ENCODE measurements at places on chromosomes 2 and 18.

DNA sequence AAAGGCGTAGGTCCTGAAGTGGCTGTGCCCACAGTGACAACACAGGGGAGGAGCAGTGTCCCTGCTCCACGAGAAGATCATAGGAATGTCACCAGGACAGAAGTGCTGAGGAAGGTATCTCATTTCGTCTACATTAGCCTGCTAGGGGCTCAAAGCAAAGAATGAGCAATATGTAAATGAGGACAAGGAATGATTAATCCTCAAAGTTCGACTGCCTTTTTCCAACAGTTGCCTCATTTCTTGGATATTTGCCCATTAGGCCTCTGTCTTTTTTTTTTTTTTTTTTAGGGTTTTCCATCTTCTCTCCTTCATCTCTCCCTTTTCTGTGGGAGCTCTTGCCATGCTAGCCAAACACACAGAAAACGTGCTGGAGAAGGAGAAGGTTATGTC lies 105.2 kb upstream of the ARHGAP28 start:
- no peak for DNase-seq

DNA sequence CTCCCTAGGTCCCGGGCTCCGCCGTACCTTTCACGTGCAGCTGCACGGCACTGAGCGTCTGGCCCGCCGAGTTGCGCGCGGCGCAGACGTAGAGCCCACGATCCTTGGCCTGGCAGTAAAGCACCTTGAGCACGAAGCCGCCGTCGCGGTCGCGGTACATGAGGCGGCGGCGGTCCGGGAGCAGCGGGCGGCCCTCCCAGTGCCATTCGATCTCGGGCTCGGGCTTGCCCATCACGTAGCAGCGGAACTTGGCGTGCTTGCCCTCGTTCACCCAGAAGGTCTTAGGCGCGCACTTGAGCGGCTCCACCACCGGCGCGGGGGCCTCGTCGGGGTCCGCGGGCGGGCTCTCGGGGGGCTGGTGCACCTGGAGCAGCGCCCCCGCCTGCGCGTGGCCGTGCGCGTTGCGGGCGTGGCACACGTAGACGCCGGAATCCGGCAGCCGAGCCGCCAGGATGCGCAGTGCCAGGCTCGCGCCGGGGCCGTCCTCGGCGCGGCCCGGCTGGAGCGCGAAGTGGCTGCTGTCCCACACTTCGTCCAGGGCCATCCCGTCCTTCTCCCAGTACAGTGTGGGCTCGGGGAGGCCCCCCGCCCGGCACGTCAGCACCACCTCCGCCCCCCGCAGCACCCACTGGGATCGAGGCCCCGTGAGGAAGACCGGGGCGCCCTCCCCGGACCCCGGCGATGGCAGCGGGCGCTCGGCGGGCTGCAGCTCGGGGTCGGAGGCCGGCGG lies 980 bp downstream of the OBSL1 start:
- DNase-seq, result no peak

DNA sequence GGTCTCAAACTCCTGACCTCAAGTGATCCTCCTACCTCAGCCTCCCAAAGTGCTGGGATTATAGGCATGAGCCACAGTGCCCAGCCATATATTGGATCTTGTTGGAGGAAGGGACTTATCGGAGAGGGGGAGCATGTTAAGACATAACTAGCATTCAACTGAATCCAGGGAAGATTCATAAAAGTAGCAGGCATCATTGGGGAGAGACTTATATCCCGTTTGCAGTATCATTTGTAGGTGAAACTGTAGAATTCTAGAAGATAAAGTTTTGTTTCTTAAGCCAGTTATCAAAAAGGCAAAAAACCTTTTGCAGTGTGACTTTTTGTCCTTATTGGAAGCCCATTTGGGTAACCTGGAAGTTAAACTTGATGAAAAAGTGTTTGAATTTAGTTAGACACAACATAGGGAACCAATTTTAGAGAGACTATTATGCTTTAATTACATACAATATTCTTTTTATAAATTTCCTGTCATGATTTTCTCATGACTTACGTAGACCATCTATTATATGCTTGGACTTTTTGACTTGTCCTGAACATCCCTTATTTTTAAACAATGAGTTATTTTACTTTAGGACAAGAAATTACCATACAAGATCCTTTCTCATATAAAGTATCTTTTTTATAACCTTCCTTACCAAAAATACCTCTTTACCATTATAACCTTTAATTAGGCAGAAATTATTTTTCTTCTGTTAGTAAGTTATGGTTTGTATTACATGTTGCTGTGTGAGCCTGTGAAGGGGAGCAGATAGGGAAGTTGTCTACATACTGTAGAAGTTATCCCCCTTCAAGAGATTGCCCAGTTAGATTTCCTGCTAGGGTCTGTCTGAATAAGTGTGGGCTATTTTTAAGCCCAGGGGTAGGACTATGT lies 20.3 kb downstream of the RAB3GAP1 start:
- no peak for DNase-seq

GRCh38 chr2:84421791-84422190 lies 37.3 kb downstream of the SUCLG1 start:
- no peak for DNase-seq

DNA sequence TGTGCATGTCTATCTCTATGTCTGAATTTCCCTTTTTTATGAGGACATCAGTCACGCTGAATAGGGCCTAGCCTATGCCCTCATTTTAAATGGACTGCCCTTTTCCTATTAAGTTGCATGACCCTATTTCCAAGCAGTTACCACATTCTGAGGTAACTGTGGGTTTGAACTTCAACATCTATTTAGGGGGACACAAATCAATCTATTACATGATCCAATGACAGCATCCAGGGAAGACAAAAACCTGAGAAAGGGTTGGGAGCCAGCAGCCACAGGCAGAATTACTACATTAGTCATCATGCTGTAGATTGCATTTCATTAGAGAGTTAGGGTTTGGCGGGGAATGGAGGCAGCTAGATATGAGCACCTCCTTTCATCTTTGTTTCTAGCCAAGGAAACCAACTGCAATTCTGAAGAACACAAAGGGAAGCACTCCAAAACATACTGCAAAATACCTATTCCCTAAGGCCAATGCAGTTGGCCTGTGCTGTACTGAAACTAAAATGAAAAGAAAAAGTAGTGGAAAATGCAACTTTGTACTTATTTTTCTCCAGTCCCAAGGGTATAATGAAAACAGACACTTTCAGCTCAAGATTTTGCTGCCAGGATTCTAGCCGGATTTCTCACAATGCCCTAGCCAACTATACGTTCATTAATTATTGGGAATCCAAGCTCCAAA lies 40.4 kb upstream of the C1D start:
- DNase-seq, result no peak

DNA sequence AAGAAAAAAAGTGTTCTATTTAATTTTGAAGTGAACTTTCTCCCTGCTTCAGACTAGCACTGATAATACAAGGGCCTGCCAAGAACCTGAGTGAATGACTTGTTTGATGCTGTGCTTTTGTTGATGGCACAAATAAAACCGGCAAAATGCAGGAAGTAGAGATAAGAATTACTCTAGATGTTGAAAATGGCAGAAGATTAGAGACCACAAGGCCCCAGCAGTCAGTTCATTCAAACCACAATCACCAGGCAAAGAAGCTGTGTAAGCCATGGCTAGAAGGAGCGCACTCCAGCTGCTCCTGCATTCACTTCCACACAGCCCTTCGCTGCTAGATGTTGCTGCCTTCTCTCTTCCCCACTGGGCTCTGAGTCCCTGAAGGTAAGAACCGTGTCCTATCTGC lies 297.1 kb downstream of the AGPS start:
- DNase-seq, result no peak

DNA sequence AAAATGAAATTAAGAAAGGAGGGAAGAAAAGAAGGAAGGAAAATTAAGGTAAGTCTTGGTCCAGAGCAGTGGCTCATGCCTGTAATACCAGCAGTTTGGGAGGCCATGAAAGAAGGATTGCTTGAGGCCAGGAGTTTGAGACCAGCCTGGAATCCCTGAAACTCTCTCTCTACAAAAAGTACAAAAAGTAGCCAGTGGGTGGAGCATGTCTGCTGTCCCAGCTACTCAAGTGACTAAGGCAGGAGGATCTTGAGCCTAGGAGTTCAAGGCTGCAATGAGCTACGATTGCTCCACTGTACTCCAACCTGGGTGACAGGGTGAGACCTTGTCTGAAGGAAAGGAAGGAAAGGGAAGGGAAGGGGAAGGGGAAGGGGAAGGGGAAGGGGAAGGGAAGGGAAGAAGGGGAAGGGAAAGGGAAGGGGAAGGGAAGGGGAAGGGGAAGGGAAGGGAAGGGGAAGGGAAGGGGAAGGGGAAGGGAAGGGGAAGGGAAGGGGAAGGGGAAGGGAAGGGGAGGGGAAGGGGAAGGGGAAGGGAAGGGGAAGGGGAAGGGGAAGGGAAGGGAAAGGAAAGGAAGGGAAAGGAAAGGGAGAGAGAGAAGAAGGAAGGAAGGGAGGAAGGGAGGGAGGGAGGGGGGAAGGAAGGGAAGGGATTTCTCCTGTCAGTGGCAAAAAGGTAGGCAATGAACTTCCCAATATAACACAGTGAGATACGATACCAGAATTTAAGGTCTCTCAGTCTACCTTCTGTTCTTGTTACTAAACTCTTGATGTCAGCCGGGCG lies 412.8 kb downstream of the CMPK2 start:
- DNase-seq, result no peak

- no peak for DNase-seq
Measured at GRCh38 chr2:27751377-27751776, 20.1 kb upstream of the MRPL33 start.

- no peak for DNase-seq
Measured at GRCh38 chr2:215514516-215514915, 78.6 kb upstream of the FN1 start.

- no peak for DNase-seq
Measured at GRCh38 chr18:68494802-68495581, 219.9 kb downstream of the TMX3 start.

- no peak for DNase-seq
Measured at GRCh38 chr2:187545238-187545751, 8.9 kb downstream of the TFPI start.

DNA sequence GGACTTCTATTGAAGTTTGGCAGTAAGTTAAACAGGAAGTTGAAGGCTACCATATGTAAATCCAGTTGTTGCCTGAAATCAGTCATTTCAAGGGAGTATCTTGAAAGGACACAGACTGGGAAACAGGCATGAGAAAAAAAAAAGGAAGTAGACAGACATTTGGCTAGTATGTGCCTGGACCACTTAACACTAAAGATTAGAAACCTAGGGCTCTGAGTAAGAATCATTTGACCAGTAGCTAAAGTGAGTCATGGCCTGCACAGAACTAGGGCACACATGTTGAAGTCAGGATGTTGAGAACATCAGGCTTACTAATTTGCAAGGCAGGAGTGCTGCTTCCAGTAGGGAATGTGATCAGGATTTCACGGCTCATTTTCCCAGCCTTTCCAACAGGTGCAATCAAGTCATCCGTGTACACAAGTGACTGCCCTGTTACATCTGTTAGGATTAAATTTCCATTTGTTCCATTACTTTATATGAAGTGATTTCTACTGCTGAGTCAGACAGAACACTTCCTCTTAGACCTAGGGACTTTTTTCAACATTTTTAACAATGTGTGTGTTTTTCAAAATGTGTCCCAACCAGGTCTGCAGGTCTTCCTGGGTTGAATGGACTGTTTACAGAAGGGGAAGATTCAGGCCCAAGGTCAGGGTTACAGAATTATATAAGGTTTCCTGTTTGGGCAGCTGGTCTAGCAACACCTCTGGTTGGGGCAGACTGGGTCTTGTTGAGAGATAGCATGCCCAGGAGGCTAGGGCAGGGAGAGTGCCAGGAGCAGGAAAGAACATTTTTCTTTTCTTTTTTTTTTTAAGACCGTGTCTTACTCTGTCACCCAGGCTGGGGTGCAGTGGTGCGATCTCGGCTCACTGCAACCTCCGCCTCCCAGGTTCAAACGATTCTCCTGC lies 145.6 kb downstream of the TGIF1 start:
- no peak for DNase-seq

DNA sequence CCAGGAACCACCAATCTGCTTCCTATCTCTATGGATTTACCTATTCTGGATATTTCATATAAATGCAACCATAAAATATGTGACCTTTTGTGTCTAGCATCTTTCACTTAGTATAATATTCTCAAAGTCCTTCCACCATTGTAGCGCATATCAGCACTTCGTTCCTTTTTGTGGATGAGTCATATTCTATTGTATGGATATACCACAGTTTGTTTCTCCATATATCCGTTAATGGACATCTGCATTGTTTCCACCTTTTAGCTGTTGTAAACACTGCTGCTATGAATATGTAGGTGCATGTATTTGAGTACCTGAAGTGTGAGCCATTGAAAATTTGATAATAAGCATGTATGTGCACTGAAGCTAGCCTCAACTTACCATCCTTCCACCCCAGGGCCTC lies 80.1 kb downstream of the NBAS start:
- DNase-seq, result no peak

GRCh38 chr2:176123411-176124109 lies 1.0 kb downstream of the HOXD9 start:
- DNase-seq, result no peak

DNA sequence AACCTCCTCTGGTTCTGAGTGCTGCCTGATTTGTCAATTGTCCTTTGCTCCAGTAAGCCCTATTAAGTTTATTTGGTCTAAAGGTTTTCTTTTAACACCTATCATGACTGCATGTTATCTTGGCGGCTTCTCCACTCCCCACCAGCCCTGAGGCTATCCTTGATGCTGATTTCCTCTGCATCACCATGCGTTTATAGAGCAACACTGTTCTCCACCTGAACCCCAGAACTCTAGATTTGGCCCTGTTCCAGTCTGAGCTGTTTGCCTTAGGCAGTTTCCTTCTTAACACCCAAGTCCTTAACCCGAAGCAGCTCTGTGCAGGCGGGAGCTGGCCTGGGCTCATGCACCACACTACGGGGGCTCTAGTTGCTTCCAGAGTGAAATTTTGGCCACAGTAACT lies 98.2 kb upstream of the NPAS2 start:
- no peak for DNase-seq

DNA sequence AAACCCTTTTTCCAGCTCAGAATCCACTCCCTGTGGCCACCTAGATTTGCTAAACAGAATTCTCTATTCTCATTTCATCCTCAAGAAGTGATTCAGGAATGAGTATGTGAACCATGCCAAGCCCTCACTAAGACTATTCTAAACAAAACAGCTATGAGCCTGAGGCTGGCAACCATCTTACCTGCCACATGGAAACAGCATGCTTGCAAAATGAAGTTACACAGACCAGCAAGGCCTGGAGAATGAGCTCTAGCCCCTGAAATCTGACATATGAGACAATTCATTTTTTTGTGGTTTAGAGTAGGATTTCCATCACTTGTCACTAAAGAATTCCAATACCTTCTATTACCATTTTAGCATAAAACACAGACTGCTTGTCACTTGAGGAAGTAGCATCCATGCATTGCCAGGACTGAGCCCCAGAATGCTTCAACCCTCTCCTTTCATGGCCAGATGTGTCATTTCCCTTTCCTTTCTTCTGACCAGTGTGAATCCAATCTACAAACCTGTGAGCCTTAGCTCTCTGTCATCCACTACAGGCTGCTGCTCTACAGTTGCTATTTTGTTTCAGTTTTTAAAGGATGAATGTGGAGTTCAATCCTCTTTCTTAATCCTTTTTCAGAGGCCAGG lies 744.3 kb upstream of the ACVR2A start:
- no peak for DNase-seq

- no peak for DNase-seq
Measured at GRCh38 chr18:21205695-21206094, 36.3 kb upstream of the GREB1L start.

All from stimulated activated CD8-positive, alpha-beta memory T cell treated with anti-CD3 and anti-CD28 coated beads, Interleukin-15, amount 100 ng/mL, for 1 hour (primary cell).